ENCODE measurements at places on chromosomes 2 and 18.

- DNase-seq: no peak
These were observed 317.4 kb upstream of the HNRNPA3 start for GRCh38 chr2:176895158-176895557.

- DNase-seq: no peak
These were observed 19.8 kb downstream of the VPS4B start for GRCh38 chr18:63402246-63403162.

- no peak for DNase-seq
These were observed 56.6 kb downstream of the STK39 start for GRCh38 chr2:168190590-168191336.

- no peak for DNase-seq
These were observed 207.5 kb downstream of the SEPTIN10 start for GRCh38 chr2:109406301-109406700.

- DNase-seq: no peak
These were observed 11.4 kb upstream of the ZAP70 start for GRCh38 chr2:97701851-97702465.

GRCh38 chr2:113754160-113754559 lies 2.3 kb downstream of the SLC35F5 start:
- DNase-seq: no peak

Measured in T-helper 22 cell (primary cell).